Stimulated activated CD4-positive, alpha-beta T cell treated with anti-CD3 and anti-CD28 coated beads, TNF-alpha, amount 100 ng/mL, for 48 hours (primary cell): ENCODE measurements at places on chromosomes 6 and 20.

GRCh38 chr6:63683071-63683603 lies 47.5 kb downstream of the PHF3 start:
- no peak for DNase-seq

- no peak for DNase-seq
Measured at GRCh38 chr6:45563041-45563440, 185.3 kb upstream of the SUPT3H start.

- no peak for DNase-seq
Measured at GRCh38 chr20:63090682-63091571, 84.2 kb upstream of the BHLHE23 start.

DNA sequence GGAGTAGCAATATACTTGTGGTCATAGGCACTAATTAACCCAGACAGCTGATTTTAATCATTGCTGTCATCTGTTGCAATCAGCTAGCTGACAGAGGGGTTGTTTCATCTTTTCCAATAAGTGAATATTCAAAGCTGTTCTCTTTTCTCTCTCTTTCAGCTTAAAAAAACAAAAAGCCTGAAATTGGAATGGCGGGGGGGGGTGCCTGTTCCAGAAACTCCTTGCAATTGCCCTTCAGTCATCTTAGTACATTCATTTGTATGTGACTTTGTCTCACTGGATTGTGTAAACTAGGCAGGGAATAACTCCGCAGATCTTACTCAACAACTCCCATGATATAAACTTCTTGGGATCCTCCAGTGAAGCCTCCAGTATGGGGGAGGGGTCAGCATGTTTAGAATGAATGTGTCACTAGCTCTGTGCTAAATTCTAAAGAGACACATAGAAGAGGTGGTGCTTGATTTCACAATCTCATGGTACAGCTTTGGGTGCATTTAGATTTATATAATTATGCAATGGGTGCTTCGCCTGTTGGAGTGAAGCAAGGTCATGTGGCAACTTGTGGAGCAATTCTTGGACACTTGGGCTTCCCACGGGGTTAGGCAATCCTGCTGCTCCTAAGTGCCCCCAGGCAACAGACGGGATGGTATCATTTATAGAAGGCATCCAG lies 40.1 kb downstream of the SLC24A3 start:
- no peak for DNase-seq

DNA sequence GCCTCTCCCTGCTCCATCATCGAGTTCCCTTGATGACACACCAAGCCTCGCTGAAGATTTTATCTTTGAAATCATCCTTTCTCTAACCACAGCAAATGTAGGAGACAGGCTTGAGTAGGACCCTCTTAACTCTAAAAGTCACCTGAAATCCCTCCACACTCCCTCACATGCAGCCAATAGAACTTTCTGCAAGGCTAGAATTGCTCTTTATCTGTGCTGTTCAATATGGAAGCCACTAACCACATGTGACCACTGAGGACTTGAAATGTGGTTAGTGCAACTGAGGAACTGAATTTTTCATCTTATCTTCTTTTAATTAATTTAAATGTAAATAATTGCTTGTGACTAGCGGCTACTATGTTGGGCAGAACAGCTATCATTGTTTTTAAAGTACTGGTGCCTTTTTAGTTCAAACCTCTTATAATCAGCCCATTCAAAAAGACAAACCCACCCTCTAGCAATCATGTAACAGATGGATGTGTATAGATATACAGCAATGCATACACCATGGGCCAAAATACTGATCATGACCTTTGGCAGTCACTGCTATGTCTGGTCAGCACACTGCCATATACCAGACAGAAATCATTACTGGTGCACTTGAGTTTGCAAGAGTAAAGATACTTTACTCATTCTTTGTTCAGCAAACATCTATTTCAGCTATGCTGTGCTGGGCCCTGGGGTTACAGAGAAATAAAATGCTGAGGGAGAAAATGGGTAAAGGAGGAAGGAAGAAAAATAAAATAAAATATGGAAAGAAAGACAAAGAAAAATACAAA lies 50.0 kb downstream of the GFOD1 start:
- DNase-seq, result no peak

DNA sequence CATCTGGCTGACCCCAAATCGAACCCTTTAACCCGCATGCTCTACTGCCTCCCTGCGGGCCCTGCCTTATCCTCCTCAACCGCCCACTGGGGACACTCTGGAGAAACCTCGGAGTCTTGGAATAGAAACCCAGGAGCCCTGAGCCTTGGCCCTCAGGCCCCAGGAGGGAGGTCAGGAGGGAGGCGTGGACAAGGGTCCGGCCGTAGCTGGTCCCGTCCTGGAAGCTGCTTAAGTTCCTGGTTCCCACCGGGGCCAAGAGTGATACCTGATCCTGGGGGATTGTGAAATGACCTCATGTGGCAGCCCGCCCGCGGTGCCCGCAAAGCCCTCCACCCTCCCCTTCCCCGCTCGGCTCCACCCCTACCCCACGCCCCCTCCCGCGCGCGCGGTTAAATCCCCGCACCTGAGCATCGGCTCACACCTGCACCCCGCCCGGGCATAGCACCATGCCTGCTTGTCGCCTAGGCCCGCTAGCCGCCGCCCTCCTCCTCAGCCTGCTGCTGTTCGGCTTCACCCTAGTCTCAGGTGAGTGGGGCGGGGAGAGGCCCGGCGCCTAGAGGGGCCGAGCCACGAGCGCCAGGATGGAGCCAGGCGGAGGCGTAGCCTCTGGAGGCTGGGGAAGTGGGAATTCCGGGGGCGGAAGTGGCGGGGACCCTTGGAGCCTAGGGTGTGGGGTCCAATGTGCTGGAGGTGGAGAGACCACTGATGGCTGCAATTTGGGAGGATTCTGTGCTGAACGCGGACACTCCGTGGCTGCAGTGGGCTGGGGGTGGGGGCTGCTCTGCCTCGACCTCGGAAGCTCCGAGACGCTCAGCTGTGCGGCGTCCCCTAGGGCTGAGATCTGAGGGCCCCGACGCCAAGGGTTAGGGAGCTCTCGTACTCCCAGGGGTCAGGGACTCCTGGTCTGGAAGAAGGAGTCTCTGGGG lies at the start of gene WFDC2:
Gene WFDC2 (plus strand): TSS at position 418 of the 926 bp plus-strand sequence. CDS start 29 bp downstream, at position 447.
- DNase-seq, result no peak

GRCh38 chr20:13009682-13010406 lies 1.1 kb downstream of the SPTLC3 start:
- DNase-seq, result no peak

DNA sequence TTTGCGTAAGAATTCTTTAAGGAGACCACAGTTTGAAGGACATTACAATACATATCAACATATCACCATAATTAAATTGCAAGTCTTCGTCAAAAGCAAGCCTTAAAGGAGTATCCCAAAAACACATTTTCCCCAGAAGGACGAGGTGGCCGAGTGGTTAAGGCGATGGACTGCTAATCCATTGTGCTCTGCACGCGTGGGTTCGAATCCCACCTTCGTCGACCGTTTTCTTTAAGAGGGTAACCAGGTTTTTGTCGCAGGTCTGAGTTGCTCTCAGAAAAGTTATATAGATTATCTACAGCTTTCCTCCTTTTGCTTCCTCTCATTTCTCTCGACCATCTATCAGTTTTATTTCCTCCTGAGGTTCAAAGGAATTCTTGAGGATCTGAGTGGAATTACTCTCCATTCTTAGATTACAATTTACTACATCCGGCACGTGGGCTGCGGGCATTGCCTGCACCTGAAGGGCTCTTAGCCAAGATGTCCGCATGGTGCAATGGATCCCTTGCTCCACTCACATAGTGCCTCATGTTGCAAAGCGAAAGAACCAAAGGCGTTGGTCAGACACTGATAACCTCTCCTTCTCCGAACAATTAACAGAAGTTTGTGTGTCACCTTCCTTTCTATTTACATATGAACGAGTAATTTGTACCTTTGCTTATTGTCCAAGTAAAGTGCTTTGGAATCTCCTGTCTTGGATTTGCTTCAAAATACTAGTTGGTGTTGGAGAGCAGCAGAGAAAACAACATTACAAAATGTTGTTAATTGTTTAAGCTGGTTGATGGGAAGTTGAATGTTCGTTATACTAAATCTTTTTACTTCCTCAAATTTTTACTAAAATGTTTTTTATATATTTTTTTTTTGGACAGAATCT lies 14.0 kb downstream of the POM121L2 start:
- no peak for DNase-seq

GRCh38 chr6:14075095-14075503 lies 42.5 kb upstream of the CD83 start:
- no peak for DNase-seq

DNA sequence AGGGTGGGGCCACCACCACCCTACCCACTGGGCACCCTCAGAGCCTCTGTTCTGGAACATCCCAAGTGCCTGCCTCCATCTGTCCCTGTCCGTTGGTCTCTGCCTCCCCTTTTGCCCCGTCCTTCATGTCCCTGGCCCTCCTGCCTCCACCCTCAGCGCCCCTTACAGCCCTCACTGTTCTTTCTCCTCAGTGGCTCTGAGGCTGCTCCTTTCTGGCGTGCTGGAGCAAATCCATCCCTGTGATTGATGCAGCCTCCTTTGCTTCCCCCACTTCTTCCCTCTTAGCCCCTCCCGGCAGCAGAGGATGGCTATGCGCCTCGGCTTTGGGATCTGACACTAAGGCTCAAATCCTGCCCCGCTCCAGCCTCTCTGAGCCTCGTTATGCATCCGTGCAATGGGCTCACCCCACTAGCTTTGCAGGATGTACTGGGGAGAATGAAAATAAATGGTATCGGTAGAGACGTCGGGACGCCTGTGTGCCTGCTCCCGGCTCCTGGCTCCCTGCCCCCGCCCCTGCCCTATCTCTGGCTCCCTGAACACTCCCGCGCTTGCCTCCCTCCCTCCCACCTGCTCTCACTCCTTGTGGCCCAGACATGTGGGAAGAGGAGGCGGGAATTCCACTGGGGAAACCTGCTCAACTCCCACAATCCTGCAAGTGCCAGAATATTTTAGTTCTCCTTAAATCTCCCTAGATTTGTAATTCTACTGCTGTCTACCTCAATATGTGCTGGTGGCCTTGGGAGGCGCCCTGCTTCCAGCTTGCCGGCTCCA lies 13.1 kb downstream of the VSTM2L start:
- no peak for DNase-seq

DNA sequence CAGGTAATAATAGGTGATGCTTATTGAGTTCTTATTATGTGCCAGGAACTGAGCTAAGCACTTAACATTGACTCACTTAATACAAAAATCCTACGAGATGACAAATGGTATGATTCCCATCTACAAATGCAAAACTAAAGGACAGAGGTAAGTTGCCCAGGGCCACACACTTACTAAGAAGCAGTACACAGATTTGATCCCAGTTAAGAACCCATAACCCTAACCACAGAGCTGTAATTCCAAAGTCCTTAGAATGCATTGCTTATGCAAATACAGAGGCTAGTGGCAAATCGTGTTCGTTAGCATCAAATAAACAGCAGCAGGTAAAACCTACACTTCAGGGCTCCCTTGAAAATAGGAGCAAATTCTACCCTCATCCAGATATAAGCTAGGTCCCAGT lies 104.0 kb downstream of the SASH1 start:
- no peak for DNase-seq
